Brain microvascular endothelial cell (primary cell): ENCODE measurements at places on chromosomes 3 and 15.

DNA sequence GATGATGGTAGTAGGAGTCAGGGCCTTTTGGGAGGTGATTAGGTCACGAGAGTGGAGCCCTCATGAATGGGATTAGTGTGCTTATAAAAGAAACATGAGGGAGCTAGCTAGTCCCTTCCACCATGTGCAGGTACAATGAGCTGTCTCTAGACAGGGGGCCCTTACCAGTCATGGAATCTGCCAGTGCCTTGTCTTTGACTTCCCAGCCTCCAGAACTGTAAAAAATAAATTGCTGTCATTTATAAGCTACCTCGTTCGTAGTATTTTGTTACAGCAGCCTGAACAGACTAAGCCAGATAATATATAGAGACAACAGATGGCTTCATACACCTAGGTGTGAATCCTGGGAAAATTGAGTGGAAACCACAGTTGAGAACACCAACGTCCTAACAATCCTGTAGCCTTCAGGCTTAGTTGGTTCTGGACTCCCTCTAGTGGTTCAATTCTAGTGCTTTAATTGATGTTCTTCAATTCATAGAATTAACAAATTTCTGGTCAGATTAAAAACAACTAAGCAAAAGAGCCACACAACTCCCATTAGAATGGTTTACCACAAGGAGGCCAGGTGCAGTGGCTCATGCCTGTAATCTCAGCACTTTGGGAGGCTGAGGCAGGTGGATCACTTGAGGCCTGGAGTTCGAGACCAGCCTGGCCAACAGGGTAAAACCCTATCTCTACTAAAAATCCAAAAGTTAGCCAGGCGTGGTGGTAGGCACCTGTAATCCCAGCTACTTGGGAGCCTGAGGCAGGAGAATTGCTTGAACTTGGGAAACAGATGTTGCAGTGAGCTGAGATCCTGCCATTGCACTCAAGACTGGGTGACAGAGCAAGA is 21.3 kb upstream of the GATM start:
- no peak for DNase-seq

GRCh38 chr3:124942613-124943012 is 8.1 kb upstream of the MUC13 start:
- DNase-seq = no peak

DNA sequence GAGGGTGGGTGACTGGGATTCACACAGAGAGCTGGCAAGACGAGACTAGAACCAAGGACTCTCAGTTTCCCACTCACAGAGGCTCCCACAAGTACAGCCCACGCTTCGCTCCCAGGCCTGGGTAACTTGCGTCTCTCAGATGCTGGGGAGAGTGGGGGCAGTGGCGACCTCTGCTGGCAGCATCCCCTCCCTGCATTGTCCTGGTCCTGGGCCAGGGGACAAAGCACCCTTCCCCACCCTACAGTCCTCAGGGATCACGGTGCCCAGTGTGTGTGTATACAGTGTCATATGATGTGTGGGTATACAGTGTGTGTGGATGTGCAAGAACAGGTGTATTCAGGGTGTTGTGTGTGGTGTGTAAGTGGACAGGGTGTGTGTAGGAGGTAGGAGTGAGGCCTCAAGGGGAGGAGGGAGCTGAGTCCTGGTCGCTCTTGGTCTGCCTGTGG is 12.8 kb downstream of the VILL start:
- DNase-seq = peak; percentile 45

DNA sequence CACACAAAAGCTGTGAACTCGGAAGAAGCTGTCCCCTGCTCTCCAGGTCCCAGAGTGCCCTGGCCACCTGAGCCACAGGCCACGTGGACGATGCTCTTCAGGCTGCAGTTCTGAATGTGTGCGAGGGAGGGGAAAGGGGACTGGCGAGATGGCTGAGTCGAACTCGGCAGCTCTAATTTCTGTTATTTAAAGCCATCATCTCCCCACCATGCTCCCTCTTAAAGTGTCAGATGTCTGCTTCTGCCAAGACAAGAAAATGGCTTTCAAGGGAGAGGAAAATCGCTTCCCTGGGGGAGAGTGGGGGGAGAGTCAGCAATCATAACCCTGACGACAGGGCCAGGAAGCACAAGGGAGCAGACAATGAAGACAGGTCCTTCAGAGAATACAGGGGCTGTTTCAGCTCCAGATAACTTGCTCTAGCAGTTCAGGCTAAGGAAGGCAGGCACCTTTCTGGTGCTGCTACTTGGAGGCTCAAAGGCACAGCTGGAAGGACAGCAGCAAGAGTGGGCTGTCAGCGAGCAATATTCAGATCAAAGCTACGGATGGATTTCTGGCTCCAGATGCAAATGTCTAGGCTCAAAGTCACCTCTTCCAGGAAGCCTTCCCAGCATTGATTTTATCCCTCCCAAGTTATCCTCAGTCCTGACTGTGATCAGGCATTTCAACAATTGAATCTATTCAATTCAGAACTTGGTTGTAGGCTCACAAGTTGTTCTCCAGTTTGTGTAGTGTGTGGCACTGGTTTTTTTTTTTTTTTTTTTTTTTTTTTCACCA is 15.5 kb upstream of the CCDC33 start:
- no peak for DNase-seq

GRCh38 chr3:98990657-98991056 is 89.2 kb upstream of the DCBLD2 start:
- DNase-seq = no peak

DNA sequence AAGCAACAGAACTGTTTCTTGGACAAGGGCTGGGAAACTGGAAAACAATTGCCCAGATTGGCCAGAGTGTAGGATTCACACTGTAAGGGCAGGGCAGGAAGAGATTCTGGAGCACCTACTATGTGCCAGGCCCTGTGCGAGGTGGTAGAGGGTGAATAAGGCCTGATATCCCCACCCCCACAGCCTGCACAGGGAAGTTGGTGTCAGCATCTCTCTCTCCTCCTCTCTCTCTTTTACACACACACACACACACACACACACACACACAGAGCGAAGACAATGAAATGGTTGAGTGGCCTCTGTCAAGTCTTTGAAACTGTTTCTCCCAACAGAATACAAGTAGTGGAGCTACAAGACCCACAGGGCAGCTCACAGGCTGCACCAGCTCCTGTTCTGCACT is 47.1 kb upstream of the SLCO2A1 start:
- DNase-seq = no peak

- no peak for DNase-seq
Measured at GRCh38 chr3:52495777-52496602, 852 bp downstream of the STAB1 start.

DNA sequence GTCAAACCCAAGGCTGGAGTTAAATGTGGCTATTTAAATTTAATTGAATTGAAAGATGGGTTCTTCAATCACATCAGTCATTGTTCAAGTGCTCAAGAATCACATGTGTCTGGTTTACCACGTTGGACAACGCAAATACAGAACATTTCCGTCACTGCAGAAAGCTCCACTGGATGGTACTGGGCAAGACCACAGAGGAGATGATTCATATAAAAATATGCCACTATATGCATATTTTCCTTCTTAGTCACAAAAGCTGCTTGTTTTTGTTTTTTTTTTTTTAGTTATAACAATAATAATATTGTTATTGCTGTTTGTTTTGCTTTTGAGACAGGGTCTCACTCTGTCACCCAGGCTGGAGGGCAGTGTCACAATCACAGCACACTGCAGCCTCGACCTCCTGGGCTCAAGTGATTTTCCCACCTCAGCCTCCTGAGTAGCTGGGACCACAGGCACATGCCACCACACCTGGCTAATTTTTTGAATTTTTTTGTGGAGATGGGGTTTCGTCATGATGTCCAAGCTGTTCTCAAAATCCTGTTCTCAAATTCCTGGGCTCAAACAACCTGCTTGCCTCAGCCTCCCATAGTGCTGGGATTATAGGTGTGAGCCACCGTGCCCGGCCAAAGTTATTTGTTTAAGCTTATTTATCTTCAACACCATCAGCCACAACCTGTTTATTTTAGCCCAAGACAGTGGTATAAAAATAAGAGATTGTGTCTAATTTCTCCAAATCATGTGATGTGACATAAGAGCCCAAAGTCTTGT is 19.4 kb downstream of the RTP3 start:
- DNase-seq = peak; percentile 87

- no peak for DNase-seq
Measured at GRCh38 chr15:81780966-81781365, 264.9 kb downstream of the MEX3B start.

- DNase-seq = no peak
Measured at GRCh38 chr3:169660709-169661360, 2.7 kb downstream of the MECOM start.

GRCh38 chr15:74294010-74294409 is 57.9 kb downstream of the CCDC33 start:
- no peak for DNase-seq

DNA sequence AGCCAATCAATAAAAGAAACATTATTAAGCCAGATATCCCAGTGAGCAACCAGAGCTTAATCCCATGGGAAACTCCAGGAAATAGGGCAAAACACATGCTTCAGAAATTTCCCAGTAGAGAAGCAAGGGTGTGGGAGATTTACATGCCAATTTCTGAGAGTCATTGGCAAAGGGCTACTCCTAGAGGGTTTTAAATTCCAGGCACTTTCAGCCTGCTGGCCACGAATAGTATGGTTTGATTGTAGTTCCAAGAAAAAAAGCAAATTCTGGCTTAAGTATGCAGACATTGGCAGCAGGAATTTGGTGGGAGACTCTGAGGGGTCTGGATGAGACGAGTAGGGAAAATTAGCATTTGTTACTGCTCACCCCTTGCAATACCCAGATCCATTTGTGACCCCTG is 402.1 kb upstream of the SUCLG2 start:
- DNase-seq = no peak

- DNase-seq = peak; percentile 5
Measured at GRCh38 chr15:77702211-77702957, 69.7 kb upstream of the LINGO1 start.

DNA sequence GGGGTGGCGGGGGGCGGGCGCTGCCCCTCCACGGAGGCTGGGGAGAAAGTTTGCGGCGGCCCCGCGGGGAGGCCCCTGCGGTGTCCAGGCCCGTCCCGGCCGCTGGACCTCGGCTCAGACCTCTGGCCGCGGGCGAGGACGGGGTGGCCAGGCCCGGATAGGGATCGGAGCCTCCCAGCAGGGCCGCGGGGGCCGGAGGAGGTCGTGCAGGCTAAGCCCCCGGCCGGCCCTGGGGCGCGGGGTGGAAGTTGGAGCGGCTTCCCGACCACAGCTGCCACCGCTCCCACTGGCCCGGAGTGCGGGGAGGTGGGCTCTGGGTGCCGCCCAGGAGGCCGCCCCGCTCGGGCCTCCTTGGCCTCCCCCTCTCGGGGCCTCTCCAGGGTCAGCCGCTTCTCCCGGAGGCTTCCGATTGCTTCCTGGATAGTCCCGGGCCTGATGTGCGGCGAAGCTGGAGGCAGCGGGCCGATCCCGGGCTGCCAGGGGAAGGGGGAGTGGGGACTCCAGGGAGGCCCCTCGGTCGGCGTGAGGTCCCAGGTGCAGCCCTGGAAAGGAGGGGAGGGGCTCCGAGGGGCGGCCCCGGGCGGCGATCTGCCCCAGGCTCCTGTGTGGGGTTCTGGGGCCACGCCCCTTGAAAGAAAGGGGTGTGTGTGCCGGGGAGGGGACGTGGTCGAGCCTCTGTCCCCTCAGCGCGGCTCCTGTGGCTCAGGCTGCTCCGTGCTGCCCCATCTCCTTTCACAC is 907 bp downstream of the PLXNA1 start:
- no peak for DNase-seq

- DNase-seq = no peak
Measured at GRCh38 chr3:127730171-127730570, 57.4 kb downstream of the ABTB1 start.

DNA sequence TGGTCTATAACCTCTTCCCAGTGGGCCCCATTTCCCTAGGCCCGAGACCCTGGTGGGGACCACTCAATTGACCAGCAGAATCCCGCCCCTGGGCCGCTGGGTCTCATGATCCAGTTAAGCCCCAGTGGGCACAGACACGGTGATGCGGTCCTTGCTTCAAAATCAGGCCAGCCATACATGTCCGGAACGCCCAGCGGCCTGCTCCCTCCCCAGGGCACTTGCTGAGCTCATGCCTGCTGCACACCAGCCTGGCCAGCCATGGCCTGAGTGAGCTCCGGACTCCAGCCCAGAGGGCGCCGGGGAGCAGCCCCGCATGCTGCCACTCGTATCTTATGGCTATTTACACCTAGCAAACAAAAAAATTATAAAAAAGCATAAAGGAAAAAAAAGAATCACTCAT is 34.4 kb upstream of the IQSEC1 start:
- no peak for DNase-seq

- DNase-seq = no peak
Measured at GRCh38 chr15:92667287-92667904, 11.8 kb upstream of the FAM174B start.

DNA sequence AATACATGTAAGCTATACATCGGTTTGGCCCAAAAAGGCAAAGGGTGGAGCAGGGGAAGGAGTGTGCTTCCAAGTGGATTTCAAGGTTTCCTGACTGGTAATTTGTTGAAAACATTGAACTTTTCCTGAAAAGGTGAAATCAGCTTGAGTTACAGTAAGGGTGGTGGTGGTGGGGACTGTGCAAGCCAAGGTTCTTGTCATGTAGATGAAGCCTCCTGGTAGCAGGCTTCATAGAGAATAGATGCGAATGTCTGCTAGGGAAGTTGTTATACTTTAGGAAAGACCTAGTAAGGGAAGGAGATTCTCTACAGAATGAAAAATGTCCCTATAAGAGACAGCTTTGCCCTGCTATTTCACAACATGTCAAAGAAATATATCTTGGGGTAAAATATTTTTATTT is 528.2 kb upstream of the CBLB start:
- no peak for DNase-seq

DNA sequence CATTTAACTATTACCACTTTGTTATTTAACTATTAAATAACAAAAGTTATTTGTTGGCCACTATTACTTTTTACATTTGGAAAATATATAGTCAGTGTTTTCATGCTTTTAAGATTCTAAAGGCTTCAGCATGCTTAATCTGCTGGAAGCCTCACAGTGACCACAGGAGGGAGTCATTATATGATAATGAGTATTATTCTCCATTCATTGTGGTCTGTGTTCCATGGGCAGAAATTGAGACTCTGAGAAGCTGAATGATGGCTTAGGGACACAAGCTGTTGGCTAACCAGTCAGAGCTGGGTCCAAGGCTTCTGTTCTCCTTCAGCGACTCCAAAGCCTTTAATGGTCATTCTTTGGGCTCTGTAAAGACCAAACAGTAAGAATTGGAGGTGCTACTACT is 64.7 kb downstream of the BFSP2 start:
- peak; percentile 49 for DNase-seq

DNA sequence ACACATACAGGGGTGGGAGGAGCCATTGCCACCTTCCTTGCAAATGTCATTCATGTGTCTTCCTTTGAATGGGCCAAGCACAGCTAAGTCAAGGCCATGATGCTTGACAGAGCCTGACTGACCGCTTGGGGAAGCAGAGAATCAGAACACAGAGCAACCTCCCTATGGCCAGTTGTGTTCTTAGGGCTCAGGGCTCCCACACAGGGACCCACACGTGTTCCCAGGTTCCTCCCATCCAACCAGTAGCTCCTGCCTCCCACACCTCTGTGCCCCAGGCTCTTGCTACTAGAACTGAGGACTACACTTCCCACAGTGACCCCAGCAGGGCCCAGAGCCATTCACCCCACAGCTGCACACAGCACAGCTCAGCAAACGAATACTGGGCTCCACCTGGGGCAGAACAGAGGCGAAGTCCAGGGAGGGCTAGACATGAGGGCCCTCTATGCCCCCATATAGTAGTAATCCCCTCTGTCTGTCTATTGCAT is 42.9 kb downstream of the KLF15 start:
- DNase-seq = no peak

GRCh38 chr3:42665050-42665878 is 11.8 kb downstream of the ZBTB47 start:
- DNase-seq = no peak

- DNase-seq = peak; percentile 49
Measured at GRCh38 chr3:79517766-79518413, 249.9 kb downstream of the ROBO1 start.
